GM20000 (cell line): ENCODE measurements at places on chromosomes 12 and 14.

GRCh38 chr14:89952576-89952975 is 2.0 kb downstream of the EFCAB11 start:
- no peak for DNase-seq

GRCh38 chr12:14417715-14418114 is 52.2 kb downstream of the ATF7IP start:
- no peak for DNase-seq

DNA sequence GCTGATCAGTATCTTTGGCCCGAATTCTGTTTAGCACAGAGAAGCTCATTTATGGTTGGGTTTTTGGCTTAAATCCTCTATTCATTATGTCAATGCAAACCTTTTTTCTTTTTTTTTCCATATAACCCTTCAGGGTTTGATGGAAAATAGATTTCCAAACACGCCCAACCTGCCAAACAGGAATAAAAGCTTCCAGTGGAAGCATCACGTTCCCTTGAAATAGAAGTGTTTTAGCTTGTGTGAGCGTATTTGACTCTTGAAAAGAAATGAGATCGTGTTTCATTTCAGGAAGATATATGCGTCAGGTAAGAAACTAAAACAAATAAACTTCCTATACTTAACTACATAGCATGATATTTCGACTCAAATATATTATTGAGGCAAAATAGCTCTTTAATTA is at the start of gene PIK3C2G:
PIK3C2G (plus strand) TSS at position 246 of the 400 bp plus-strand sequence. CDS start 20,564 bp downstream, outside the sequence.
- DNase-seq, result no peak

- DNase-seq, result no peak
Measured at GRCh38 chr12:88431246-88431645, 149.0 kb downstream of the KITLG start.

GRCh38 chr14:39673270-39673711 is 241.1 kb upstream of the FBXO33 start:
- no peak for DNase-seq

- DNase-seq, result no peak
Measured at GRCh38 chr12:25152055-25152454, 42.9 kb downstream of the DNAI7 start.

- DNase-seq, result no peak
Measured at GRCh38 chr14:32947792-32948191, 9.1 kb downstream of the NPAS3 start.

GRCh38 chr12:123054371-123054770 is 73.9 kb downstream of the ARL6IP4 start:
- DNase-seq, result no peak

DNA sequence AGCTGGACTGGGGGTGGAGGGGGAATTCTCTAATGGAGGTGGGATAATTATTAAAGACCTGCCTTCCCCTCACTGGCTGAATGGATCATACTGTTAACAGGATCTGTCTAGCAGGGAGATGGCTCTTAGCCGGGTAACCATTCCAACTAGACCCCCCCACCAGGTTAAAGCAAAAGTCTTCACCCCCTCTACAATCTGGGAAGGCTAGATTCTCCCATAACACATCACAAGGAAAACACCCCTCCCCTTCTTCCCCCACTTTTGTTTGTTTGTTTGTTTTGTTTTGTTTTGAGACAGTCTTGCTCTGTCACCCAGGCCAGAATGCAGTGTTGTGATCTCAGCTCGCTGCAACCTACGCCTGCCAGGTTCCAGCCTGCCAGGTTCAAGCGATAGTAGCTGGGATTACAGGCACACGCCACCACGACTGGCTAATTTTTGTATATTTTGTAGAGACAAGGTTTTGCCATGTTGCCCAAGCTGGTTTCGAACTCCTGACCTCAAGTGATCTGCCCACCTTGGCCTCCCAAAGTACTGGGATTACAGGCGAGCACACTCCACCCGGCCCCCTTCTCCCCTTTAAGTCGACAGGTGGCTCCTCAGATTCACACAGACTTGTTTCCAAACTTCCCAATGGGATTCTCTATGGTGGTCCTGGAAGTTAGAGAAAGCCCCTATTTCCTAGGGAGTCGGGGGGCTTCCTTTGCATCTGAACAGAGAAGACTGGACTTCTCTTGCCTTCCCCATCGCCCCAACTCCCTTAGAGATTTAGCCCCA is 3.5 kb upstream of the BAZ2A start:
- no peak for DNase-seq

- DNase-seq, result peak; percentile 16
Measured at GRCh38 chr14:30214461-30215090, 286.9 kb upstream of the PRKD1 start.

GRCh38 chr12:48934312-48934706 is 9.0 kb upstream of the FKBP11 start:
- no peak for DNase-seq

DNA sequence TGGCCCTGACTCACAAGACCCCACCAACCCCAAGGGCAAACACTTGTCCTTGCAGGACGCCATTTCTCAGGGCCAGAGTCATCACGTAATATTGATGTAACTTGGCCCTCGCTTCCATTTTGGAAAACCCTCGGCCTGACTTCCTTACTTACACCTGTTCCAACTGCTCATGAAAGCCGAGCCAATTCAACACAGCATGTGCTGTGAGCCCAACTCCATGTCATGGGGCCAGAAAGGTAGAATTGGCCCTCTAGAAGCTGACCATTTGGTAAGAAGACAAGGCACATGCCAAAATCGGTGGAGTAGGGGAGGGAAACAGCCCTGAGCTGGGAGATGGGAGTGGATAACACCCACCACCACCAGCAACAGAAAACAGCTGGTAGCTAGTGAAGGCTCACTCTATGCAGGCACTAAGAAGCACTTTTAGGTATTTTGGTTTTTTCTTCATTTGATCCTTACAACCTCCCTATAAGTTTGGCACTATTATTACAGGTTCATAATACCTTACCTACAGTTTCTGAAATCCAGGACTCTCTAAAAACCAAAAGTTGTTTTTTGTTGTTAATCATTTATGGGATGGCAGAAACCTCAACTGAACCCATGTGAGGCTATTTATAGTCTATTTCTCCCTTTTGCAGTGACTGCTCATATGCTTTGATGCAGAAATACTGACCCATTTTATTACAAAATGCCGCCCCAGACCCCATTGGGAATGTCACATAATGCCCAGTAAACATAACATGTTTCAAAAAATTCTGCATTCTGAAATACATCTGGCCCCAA is 6.5 kb downstream of the TTC7B start:
- no peak for DNase-seq
